ENCODE measurements at places on chromosomes 7 and 10. TPM values are rescaled to one million over a fixed set of nuclear protein-coding genes. Genes with fewer than 3 reads are reported as not detected.

The SMARCD3 gene
- polyA plus RNA-seq = 2.7 TPM

The GNGT1 gene
- 1.6 TPM for polyA plus RNA-seq

The PTPRN2 gene
- 1.4 TPM for polyA plus RNA-seq

The TRPV5 gene
- not detected for polyA plus RNA-seq

The TMEM176B gene
- 0.42 TPM for polyA plus RNA-seq

The WEE2 gene
- not detected for polyA plus RNA-seq

The NPC1L1 gene
- polyA plus RNA-seq = 0.03 TPM

The SLC26A3 gene
- not detected for polyA plus RNA-seq

The ADAM22 gene
- 2.8 TPM for polyA plus RNA-seq

The SLC13A1 gene
- not detected for polyA plus RNA-seq

The MORN4 gene
- polyA plus RNA-seq = 50.0 TPM

The CTBP2 gene
- 138 TPM for polyA plus RNA-seq

The ADO gene
- polyA plus RNA-seq = 12.6 TPM

The GPR22 gene
- 3.4 TPM for polyA plus RNA-seq

The SPDYE9 gene
- 0.78 TPM for polyA plus RNA-seq

The MSMB gene
- polyA plus RNA-seq = not detected

The ANKRD7 gene
- 0.61 TPM for polyA plus RNA-seq

The BLNK gene
- 0.40 TPM for polyA plus RNA-seq

The JAKMIP3 gene
- 0.70 TPM for polyA plus RNA-seq

The PSD gene
- 2.7 TPM for polyA plus RNA-seq

The CYP2C8 gene
- polyA plus RNA-seq = 1.2 TPM

The AGAP6 gene
- polyA plus RNA-seq = 13.3 TPM

The ANTXRL gene
- not detected for polyA plus RNA-seq

The BEND7 gene
- 3.7 TPM for polyA plus RNA-seq

The CNPY1 gene
- polyA plus RNA-seq = not detected

The AKR1C3 gene
- polyA plus RNA-seq = 9.1 TPM
